Frontal cortex (tissue), 4 donors: ENCODE measurements at places on chromosomes 1 and 21. TPM values are rescaled to one million over a fixed set of nuclear protein-coding genes. Genes with fewer than 3 reads are reported as not detected.

CD1B gene
- total RNA-seq: not detected

CADM3 gene
- 115 TPM for total RNA-seq

SPRR1B gene
- not detected for total RNA-seq

TAS1R1 gene
- not detected for total RNA-seq

RBM8A gene
- total RNA-seq: 81.1 TPM

S100A7A gene
- not detected for total RNA-seq

KCNJ9 gene
- 11.4 TPM for total RNA-seq
